NCI-H82 (cell line): ENCODE measurements at places on chromosomes 16 and 17.

- DNase-seq: peak; percentile 64
Measured at GRCh38 chr16:89052890-89053724, 40.5 kb upstream of the ACSF3 start.

DNA sequence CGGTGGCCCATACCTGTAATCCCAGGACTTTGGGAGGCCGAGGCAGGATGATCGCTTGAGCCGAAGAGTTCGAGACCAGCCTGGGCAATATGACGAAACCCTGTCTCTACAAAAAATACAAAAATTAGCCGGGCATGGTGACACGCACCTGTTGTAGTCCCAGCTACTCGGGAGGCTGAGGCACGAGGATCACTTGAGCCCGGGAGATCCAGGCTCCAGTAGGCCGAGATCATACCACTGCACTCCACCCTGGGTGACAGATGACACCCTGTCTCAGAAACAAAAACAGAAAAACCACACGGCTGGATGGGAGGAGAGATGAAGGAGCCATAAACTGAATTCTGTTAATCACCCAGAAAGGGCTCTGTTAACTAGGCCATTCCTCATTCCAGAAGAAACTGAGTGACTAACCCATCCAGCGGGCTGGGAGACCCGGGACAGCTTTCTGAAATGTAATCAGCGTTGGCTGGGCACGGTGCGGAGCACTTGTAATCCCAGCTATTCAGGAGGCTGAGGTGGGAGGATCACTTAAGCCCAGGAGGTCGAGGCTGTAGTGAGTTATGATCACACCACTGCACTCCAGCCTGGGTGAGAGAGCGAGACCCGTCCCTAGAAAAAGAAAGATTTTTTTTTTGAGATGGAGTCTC lies 641 bp upstream of the NT5C3B start:
- no peak for DNase-seq

GRCh38 chr17:31048780-31049179 lies 46.0 kb upstream of the NF1 start:
- DNase-seq: no peak

DNA sequence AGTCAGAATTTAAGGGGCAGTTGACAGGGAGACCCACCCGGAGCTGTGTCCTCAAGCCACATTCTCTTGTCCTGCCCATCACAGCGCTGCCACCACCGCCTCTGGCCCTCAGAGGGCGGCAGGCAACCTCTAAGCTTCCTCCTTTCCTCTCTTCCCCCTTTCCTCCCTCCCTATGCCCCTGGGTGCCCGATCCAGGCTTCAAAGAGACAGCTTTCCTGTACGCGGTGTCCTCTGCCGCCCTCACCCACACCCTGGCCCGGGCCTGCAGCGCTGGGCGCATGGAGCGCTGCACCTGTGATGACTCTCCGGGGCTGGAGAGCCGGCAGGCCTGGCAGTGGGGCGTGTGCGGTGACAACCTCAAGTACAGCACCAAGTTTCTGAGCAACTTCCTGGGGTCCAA lies 23.5 kb downstream of the WNT9B start:
- no peak for DNase-seq

GRCh38 chr16:4089251-4089810 lies 26.9 kb downstream of the ADCY9 start:
- DNase-seq: no peak
